ENCODE measurements at places on chromosomes 5 and 9.
A peak's percentile ranks its signal among the peaks of the same experiment; 100 is the strongest.

DNA sequence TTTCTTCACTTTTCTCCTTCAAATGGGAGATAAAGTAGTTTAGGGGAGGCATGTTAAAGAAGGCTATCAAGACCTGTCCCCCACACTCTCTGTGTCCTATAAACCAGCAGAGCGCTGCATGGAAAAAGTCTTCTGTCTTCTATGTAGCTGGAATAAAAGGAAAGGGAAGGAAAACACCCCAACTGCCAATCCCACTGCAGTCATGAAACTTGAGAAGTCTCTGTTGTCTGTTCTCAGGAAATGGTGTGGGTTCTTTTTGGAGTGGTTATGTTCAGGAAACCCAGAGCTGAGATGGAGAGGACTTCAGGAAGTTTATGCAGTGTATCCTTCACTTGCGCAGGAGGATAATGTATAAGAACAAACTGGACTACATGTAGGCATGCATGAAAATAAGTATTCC, 274.3 kb downstream of the GAS1 start:
- DNase-seq: no peak

- DNase-seq: peak; percentile 24
Measured at GRCh38 chr5:17118631-17119030, 98.8 kb upstream of the BASP1 start.

- no peak for DNase-seq
Measured at GRCh38 chr5:90308787-90309585, 100.6 kb downstream of the CETN3 start.

- no peak for DNase-seq
Measured at GRCh38 chr5:1032551-1033027, 24.0 kb downstream of the NKD2 start.
